ENCODE measurements at places on chromosomes 7 and 10.

DNA sequence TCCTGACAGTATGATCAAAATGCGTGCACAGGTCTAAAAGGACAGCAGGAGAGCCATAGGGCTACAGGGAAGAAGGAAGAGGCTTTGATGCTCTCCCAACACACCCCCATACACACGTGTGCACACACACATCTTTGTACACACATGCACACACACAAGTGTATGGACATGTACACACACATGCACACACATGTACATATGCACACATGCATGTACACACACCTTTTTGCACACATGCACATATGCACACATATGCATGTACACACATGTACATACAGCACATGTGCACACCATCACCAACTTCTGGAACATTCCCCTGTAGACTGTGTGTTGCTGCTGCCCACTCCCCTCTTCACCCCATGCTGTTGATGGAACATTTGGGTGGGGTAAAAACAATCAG is 255.6 kb upstream of the CTBP2 start:
- no peak for DNase-seq

- no peak for DNase-seq
Observed at GRCh38 chr7:104878577-104878976, 135.4 kb upstream of the KMT2E start.

DNA sequence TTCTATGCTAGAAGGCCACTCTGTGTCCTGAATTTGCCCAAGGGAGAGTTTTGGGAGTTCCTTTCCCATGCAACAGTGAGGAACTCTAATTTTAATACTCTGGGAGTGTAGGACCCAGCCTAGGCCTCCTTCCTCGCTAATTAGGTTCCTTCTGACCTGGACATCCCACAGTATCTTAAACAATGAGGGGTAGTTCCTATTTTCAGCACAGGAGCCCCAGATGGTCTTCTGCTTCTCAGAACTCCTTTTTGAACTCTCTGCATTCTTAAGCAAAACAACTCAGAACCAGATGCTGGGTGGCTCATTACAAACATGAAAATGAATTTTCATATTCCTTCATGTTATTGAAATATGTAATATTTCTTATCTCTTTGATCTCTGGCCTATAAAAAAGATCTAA is 116.9 kb downstream of the LRMDA start:
- no peak for DNase-seq

DNA sequence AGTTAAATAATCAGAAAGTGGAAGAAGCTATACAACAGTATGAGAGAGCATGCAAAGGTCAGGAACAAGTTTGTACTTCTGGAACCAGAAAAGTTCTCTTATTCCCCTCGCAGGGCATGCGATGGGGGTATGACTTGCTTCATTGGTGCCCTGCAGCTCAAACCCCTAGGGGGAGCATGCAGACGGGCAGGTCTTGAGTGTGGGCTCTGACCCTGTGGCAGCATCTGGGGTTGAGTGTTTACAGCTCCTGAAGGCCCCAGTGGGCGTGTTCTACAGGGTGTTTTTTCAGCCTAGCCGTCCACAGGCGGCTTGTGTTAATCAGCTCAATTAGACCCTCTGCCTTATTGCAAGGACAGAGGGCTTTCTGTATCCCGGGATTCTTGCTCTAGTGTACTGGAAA is 44.5 kb downstream of the KIF20B start:
- no peak for DNase-seq

DNA sequence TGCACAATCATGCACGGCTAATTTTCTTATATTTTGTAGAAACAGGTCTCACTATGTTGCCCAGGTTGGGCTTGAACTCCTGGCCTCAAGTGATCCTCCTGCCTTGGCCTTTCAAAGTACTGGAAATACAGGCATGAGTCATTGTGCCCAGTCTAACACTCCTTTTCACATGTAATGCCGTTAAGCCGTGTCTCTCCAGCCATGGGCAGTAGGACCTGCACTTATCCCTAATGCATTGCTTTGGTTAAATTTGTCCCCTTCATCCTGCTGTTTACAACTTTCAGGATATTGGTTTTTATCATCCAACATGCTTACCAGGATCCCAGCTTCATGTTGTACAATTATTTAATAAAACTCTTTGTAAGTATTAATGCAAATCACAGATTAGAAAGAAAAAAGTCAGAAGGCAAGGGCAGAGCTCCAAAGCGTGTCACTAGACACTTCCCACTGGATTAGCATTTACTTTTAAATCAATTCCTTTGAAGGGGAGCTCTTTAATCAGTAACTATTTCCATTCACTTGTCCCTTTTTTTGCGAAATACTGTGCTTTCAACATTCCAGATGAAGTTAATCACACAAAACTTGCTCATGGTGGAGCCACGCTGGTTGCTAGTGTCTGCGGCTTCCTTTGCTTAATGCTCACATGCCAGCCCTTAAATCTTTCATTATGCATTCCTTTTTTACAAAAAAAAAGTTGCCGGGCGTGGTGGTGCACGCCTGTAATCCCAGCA is 256.0 kb upstream of the AUTS2 start:
- DNase-seq, result no peak

GRCh38 chr10:99619090-99619800 is 994 bp downstream of the SLC25A28 start:
- DNase-seq, result no peak

DNA sequence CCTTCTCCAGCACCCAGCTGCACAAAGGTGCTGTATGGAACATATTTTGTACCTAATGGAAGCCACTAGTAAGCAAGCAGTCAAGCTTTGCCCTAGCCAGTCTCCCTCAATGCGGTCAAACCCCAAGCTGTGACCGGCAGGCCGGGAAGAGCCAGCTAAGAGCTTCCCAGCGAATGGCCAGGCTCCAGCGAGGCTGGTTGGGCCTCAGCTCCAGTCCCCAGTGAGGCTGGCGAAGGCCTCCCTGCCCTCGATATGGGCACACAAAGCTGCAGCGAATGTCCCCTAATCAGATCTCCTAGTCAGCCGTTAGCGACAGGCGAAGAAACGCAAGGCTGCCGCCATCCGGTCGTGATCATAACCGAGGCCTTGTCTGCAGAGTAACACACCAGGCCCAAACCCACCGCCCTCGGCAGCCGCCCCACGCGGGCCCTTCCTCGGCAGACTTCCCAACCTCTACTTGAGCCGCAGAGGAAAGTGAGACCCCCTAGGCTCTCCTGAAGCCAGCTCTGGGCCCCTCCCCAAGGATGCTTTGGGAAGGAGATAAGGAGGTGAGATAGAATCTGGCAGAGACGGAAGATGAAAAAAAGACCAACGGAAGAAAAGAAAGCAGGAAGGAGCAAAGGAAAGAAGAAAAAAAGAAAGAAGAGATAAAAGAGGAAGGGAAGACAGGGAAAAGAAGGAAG is 3.1 kb upstream of the HOXA9 start:
- no peak for DNase-seq

- no peak for DNase-seq
Observed at GRCh38 chr7:405489-406211, 114.0 kb downstream of the PDGFA start.

DNA sequence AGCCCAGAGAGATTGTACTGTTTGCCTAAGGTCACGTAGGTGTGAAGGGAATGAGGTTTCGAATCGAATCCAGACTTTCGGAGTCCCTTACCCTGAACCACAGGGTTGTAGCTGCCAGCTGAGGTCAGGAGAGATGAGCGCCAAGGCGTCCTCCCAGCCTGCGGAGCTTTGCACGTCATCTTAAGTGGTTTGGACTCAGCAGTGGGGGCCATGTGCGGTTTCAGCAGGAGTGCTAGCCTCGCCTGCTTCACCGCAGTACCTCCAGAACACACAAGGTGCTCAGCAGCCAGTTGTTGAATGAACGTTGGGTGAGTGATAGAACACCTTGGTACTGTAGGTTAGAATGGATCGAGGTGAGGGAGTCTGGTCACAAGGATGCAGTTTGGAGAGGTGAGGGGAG is 74.9 kb upstream of the PPIF start:
- no peak for DNase-seq

GRCh38 chr7:132030086-132030568 is 473.7 kb upstream of the PODXL start:
- no peak for DNase-seq

DNA sequence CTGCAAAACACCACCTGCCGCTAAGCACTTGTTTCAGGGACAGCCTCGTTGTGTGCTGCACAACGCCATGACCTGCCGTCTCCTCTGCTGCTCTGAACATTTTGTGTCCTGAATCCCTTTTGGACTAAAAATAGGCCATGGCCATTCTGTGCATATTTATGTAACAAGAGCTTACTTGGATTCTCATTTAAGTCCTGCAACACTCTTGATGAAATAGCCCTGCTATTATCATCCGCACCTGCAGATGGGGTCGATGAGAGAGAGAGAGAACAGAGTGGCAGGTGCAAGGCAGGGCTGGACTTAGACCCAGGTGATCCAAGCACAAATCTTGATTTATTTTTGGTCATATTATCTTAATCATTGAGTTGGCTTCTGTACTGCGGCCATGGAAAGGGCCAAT is 121.2 kb upstream of the PRKCQ start:
- no peak for DNase-seq

GRCh38 chr7:93108003-93108402 is 9.8 kb downstream of the SAMD9 start:
- no peak for DNase-seq

- no peak for DNase-seq
Observed at GRCh38 chr10:26780793-26781601, 79.8 kb downstream of the ABI1 start.

DNA sequence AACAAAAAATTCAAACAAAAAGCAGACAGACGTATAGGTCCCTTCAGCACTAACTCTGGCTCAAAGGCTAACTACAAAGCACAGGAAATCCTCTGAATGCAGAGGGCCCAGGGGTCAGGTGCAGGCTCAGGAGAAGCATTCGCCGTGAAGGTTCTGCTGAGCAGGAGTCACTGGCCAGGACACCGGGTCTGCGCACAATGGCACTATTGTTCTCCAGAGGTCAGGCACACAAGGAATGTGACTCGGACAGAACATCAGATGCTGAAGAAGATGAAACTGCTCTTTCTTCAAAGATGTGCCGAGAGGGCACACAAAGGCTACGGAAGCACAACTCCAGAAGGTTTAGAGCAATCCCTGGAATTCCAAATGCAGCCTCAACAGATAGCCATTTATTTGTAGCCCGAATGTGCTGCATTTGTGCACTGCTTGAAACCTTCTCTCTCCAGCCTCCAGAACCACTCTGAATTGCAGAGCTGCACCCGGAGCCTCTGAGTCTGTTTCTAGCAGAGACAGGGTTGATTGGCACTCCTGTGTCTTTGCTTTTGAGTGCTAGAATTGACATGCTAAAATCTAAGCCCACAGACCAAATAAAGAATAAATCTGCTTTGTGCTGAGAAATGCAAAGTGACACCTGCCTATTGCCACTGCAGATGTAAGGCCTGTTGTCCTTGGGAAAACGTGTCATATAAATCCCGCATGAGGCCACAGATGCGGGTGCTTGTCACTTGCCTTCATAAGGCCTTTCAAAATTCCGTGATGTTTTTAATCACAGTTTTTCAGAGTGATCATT is 85.4 kb upstream of the AFAP1L2 start:
- no peak for DNase-seq

GRCh38 chr10:133421336-133422222 is 2.8 kb downstream of the SPRN start:
- DNase-seq, result no peak

DNA sequence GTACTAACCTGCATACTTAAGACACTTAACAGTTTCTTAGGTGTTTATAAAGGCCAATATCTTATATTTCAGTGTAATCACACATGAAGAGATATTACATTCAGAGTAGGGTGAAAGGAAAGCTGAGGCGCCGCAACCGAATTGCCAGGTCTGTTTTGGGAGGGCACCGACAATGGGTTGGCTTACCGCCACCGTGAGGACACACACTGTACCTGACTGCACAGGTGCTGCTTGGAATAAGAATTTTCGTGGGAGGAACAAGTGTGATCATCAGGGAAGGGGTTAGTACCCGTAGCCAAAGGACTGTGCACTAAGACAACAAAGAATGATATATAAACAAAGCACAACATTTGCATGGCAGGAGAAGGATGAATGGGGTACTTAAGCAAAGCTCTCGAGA is 591.8 kb downstream of the SUGCT start:
- DNase-seq, result no peak

GRCh38 chr10:6328699-6329423 is 126.1 kb downstream of the PFKFB3 start:
- DNase-seq, result no peak

DNA sequence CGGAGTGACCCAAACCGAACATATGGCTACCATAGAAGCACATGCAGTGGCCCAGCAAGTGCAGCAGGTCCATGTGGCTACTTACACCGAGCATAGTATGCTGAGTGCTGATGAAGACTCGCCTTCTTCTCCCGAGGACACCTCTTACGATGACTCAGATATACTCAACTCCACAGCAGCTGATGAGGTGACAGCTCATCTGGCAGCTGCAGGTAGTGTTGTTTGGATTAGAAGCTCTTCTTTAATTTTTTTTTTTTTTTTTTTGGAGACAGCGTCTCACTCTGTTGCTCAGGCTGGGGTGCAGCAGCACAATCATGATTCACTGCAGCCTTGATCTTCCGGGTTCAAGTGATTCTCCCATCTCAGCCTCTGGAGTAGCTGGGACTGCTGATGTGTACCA is 45.8 kb downstream of the NRF1 start:
- DNase-seq, result no peak

- DNase-seq, result no peak
Observed at GRCh38 chr10:74011017-74011416, 13.1 kb downstream of the VCL start.

- DNase-seq, result no peak
Observed at GRCh38 chr10:100774223-100774622, 28.8 kb downstream of the PAX2 start.

- no peak for DNase-seq
Observed at GRCh38 chr7:155851892-155852291, 39.6 kb upstream of the SHH start.

GRCh38 chr7:157539521-157539920 is 202.7 kb downstream of the DNAJB6 start:
- DNase-seq, result no peak

- no peak for DNase-seq
Observed at GRCh38 chr10:112421731-112422130, 25.0 kb downstream of the ZDHHC6 start.

DNA sequence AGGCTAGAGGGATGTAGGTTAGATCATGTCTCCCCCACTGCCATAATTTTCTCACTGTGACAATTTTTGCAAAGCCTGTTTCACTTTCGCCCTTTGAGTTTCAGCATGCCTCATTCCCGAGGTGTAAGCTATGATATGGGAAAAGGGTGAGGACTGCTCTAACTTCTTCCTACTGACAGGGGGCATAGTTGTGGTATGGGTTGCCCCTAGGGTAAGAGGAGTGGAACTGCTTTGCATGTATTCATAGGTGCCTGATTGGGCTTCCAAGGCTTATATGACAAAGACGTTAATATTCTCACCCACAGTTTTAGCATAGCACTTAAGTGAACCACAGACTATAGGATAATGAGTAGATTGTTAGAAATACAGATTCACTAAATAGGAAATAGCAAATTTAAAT is 148.7 kb downstream of the BBS9 start:
- no peak for DNase-seq

DNA sequence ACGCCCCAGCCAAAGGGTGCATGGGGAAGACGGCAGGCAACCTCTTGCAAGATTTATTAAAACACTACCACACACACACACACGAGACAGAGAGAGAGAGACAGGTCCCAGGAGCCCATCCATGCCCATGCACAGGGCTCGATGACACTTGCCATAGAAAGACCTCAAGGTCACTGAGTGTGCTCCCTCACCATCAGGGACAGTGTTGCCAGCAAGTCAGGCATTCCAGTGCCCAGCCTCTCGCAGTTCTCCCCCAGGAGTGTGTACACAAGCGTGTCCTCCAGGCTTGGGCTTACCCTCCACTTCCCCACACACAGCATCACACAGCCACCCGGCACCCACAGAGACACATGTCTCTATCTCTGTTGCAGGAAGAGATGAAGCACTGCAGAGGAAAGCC is 46.8 kb upstream of the SLF2 start:
- no peak for DNase-seq
